ENCODE measurements at places on chromosomes 1 and 21.

- no peak for DNase-seq
Observed at GRCh38 chr1:218401998-218402785, 57.1 kb downstream of the TGFB2 start.

DNA sequence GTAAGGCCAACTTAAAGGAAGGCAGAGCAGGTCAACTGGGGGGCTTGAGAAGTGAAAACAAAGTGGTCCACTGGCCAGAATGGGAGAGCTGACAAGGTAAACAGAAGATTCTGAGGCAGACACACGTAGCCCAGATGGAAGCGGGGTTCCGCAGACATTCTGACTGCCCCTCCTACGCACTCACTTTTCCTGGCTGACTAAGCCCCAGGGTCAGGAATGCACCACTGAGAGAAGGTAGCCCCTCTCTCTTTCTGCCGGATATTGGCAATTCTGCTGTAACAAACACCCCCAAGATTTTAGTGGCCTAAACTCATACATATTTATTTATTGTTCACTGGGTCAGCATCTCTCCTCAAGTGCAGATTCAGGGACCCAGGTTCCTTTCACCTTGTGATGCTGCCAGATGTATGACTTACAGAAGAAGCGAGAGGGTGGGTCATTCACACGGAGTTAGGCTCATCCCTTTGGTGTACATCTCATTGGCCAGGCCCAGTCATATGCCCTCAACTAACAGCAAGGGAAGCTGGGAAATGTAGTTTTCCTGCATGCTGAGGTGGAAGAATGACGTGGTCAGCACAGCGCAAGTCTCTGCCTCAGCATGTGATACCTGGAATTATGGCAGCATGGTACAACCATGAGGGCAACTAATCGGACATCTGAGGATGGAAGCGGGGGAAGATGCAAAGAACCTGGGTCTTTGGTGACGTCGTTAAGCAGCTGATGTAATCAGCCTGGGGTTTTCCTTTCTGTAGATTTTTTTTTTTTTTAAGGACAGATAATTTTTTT is 43.4 kb upstream of the MRPS6 start:
- peak; percentile 4 for DNase-seq

DNA sequence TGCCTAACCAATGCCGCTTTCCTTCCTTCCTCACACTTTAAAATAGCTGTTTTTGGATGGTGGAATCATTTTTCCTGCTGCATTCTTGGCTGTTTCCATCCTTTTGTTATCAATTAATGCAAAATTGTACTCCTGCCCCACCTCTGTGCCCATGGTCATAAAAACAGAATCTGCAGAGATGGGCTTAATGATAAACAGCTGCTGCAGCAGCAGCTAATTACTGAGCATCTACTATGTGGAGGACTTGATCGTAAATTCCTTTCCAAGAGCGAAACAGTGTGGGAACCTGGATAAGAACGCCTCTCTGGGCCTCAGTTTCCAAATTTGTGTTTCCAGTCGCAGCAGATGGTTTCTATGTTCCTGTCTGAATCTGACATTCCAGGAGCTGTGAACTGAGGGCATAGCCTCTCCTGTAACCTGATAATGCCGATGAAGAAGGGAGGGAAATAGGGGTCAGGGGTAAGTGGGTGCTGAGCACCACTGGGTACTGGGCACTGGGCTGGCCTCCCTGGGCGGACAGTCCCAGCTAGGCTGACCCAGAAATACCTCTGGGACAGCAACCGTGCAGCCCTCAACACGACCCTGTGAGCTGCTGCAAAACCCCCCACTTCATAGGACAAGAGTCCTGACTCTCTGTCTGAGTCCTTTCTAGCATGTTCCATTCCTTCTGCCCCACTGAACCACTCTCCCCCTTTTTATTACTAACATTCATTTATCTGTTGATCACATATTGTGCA is 121.7 kb downstream of the DMRTB1 start:
- no peak for DNase-seq

- DNase-seq, result no peak
Observed at GRCh38 chr21:14099570-14099969, 111.2 kb downstream of the LIPI start.

- DNase-seq, result no peak
Observed at GRCh38 chr1:59025898-59026426, 242.1 kb upstream of the JUN start.

GRCh38 chr1:213264531-213264930 is 213.5 kb downstream of the RPS6KC1 start:
- no peak for DNase-seq

DNA sequence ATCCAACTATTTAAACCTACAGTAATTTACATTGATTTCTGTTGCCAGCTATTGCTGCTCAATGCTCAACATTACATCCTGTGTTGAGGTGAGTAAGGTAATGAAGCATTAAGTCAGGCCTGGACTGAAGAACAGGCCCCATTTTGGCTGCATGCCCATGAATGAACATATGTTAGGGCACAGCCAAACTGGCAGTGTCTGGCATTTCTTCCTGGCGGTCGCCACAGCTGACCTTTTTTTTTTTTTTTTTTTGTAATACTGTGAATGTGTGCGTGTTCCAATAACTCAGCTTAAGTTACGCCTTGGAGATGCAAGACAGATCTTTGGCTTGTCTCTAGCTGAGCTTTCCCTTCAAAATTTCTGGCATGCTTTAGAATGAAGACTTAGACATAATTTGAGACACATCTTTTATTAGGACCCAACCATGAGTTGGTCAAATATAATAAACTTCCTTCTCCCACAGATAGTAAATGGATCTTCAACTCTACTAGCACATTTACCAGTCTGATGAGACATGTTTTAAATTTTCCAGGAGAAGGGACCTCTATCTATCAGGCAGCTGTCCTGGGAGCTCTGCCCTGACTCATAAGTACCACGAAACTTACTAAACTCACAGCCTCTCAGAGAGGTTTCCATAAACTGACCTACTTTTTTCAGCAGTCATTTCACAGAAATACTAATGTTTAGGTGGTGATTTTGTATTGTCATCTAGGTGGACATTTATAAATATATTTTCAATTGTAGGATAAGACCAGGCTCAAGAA is 341.1 kb upstream of the RUNX1 start:
- DNase-seq, result no peak

DNA sequence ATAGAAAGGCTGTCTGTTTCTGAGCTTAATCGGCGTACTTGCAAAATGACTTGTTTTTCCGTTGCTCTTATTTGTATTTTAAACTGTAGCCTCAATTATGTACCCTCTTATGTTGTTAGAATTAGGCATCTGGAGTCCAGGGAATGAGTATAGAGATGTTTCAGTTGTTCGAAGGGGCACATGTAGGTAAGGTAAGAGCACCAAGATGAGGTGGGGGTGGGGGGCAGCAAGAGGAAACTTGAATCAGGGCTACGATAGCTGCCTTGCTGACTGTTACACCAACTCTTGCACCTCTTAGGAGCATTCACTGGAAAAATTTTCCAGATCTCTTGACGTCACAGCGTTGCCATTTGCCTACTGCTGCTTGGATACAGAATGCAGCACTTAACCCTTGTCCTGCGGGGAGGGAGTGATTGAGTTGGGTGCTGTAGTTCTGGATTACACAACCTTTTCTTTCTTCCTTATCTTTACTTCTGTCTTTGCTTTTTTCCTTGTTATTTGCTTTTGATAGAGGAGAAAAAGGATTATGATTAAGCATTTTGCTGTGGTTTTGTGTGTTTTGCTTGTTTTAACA is 3.2 kb downstream of the ATP1B1 start:
- no peak for DNase-seq

GRCh38 chr1:31866450-31867032 is 50.7 kb upstream of the SPOCD1 start:
- DNase-seq, result no peak

DNA sequence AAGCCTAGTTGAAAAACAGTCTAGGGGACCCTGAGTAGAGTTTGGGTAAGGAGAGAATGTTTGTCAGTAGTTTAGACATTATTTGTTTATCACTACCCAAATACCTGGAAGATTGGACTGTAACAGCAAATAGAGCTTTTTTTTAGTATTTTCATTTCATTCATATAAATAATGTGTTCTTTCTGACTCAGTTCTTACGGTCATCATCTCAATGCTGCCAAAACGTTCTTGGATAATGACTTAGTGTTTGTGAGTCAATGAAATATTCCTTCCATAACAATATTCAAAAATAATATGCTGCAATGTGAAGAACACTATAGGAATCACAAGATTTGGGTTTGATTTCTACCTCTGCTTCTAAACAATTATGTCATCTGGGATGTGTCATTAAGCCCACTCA is 400.0 kb upstream of the PKN2 start:
- DNase-seq, result no peak

DNA sequence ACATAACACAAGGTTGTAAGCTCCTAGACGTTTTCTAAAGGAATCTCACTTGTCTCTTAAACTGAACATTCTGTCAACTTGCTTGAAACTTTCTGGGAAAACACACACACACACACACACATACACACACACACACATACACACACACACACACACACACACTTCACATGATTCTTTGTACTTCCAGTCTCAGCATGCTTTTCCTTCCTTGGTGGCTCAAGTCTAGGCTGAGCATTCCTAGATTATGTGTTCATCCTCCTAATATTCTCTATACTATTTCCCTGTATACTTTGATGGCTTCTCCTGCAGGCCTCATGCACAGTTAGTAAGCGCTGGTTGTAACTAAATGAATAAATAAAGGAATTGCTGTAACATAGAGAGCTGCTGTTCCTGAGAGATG is 372.1 kb downstream of the PTPRC start:
- DNase-seq, result no peak

GRCh38 chr1:221633841-221634409 is 108.0 kb downstream of the DUSP10 start:
- DNase-seq, result no peak

DNA sequence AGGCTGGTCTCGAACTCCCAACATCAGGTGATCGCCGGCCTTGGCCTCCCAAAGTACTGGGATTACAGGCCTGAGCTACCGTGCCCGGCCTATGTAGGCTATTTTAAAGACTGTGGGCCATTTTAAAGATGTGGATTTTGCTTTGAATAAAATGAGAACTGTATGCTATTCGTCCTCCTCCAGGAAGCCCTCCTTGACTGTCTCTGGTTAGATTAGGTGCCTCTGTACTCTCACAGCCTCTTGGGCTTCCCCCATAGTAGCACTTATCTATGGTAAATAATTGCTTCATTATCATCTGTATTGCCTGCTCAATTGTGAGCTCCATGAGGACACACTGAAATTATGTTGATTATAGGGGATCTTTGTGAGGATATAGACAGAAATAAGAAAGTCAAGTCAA is 20.5 kb upstream of the ERI3 start:
- no peak for DNase-seq

Data from activated effector memory CD4-positive, alpha-beta T cell treated with Interleukin-2 at 50 U/mL for 16 hours (primary cell).